Foreskin fibroblast (primary cell): ENCODE measurements at places on chromosomes 6 and 20.

- DNase-seq: peak; percentile 22
These were observed 808 bp downstream of the SDC4 start for GRCh38 chr20:45347297-45347935.

DNA sequence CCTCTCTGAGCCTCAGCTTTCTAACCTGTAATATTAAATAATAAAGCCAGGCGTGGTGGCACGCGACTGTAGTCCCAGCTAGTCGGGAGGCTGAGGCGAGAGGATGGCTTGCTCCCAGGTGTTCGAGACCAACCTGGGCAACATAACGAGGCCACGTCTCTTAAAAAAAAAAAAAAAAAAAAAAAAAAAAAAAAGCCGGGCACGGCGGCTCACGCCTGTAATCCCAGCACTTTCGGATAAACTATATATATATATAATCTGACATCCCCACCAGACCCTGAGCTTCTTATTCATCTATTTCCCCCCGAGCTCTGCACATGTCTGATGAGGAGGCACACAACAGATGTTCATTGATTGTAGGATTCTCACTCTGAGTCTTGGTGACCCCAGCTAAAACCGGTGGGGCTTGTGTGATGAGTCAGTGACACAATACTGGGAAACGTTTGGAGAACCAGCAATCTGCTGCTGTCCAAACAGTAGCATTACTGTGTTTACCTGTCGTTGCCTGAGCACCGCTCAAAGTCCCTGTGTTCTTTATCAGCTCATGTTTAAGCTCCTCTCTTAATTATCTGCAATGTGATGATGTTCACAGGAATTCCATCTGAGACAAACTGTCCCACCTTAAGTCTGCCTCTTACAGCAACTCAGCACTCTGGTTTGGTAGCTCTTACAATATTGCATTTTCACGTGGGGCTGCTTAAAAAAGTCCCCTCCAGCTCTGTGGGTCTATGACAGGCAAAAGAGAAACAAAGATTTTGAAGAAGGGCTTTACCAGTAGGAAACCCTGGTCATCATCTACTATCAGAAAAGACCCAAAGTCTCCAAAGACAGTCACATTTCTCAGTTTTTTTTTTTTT, 1.0 kb upstream of the SPATA2 start:
- no peak for DNase-seq

GRCh38 chr6:50836231-50836630, 17.6 kb downstream of the TFAP2B start:
- DNase-seq: no peak

DNA sequence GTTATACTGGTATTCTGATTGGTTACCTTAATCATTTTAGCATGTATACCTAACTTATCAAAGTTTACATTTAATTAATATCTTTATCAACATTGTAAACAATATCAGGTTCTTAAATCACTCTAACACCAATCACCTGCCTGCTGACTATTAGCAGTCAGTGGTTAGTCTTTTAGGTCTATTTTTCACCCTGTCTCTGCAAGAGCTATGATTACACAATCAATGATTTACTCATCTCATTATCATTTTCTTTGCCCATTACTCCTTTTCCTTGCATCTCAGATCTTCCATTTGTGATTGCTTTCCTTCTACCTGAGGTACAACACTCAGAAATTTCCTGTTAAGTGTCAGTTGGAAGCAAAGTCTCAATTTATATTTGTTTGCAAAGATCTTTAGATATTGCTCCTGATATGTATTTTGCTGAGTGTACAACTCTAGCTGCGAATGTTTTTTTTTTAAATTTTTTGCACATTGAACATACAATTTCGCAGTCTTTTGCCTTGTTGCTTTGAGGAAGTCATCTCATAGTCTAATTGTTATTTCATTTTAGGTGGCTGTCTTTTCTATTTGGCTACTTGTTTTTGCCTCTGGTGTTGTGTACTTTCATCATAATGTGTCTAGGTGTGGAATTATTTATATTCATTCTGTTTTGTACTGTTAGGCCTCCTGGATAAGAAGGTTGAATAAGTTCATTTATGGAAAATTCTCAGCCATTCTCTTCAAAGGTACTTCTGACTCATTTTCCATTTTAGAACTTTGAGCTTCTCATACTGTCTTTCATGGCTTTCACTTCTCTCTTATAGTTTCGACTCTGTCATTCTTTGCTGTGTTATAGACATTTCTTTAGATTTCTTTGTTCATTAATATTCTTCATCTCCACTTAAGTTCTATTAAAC, 104.9 kb upstream of the CEP162 start:
- no peak for DNase-seq

DNA sequence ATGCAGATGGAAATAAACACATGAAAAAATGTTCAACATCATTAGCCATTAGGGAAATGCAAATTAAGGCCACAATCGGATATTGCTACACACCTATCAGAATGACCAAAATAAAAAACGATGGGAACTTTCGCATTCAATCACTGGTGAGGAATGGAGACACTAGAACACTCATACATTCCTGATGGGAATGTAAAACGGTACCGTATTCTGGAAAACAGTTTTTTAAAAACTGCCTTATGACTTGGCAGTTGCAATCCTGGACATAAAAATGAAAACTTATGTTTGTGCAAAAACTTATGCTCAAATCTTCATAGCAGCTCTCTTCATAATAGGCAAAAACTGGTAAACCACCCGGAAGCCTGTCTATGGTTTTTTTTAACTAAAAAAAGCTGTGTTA, 146.0 kb downstream of the CEBPB start:
- peak; percentile 74 for DNase-seq

DNA sequence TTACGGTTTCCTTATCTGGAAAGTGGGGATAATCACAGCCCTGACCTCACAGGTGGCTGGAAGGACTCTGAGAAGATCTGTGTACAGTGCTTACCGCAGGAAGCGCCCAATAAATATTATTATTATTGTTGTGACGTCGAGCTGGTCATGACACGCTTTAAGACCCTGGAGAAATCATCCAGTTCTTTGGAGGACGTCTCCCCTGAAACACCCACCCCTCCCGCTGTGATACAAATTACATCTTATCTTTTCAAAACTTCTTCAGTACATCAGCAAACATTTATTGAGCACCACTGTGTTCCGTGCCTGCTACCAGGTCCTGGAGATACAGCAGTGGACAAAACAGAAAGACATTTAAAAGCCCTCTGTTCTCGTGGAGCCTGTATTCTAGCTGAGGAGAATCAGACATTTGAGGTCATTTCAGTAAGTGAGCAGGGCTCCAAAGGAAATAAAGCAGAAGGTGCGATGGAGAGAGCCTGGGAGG, 118.7 kb downstream of the CEBPB start:
- no peak for DNase-seq

DNA sequence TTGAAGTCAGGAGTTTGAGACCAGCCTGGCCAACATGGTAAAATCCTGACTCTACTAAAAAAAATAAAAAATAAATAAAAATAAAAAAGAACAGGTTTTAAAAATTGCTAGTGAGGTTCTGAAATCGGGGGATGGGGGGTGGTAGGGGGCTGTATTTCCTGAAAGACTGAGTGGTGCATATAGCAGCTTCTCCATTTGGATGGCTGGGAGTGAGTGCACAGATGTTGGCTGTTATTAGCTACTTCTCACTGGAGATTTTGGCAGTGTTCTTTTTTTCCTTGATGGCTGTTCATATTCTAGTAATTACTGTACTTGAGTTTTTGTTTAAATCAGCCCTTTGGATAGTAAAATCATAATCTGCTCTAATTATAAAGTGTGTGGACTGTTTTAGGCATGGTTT, 79.8 kb downstream of the RTN4IP1 start:
- no peak for DNase-seq

- DNase-seq: peak; percentile 73
These were observed 330.8 kb upstream of the PREP start for GRCh38 chr6:105733556-105734162.

DNA sequence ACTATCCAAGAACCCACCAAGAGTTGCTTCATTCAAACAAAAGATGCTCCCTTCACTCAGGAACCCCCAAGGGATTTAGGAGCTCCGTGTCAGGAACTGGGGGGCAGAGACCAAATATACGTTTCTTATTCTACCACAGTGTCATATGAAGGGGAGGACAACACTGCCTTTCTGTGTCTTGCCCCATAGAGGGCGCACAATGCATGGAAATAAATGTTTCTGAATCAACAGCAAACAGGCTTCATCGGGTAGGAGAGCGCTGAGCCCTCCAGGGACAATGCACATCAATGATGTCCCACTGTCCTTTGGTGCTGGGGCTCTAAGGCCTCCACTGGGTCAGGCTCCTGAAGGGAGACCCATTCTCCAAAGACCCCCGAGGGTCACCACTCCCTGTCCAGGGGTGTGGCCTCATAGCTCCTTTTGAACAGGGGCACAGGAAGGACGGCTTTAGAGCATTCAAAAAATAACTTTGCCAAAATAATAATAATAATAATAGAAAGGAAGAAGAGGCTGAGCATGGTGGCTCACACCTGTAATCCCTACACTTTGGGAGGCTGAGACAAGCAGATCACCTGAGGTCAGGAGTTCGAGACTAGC, 31.1 kb downstream of the PLG start:
- DNase-seq: peak; percentile 1

GRCh38 chr20:49518576-49518975, 36.1 kb upstream of the KCNB1 start:
- no peak for DNase-seq

DNA sequence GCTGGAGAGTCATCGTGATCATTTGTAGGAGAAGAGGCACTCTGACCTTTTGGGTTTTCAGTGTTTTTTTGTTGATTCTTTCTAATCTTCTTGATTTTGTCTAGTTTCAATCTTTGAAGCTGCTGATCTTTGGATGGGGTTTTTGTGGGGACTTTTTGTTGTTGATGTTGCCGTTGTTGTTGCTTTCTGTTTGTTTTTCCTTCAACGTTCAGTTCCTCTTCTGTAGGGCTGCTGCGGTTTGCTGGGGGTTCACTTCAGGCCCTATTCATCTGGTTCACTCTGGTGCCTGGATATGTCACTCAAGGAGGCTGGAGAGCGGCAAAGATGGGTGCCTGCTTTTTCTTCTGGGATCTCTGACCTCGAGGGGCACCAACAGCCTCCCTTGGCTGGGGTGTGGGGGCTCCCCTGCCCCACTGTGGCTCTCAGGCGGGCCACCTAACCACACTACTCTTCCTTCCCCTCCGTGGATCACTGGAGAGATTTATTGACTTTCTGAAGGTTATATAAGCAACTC, 21.5 kb upstream of the TMEM244 start:
- no peak for DNase-seq

DNA sequence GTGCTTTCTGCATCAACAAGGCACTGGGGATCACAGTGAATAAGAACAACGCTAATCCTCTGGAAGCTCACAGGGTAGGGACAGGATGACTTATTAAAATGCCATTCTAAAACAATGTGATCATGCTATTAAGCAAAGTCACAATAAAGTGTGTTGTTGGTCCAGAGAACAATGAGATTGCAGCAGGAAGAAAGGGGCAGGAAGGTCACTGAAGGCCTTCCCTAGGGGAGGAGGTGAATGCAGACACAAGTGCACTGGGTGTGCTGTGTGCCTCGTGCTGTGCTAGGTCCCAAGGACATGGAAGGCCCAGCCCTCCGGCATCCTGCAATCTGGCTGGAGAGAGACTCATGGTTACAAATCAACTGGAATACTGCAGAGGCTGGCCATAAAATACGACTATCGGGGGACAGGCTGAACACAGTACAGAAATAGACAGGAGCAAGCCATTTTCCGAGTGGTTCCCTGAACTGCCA, 55.7 kb downstream of the LYRM4 start:
- DNase-seq: no peak

DNA sequence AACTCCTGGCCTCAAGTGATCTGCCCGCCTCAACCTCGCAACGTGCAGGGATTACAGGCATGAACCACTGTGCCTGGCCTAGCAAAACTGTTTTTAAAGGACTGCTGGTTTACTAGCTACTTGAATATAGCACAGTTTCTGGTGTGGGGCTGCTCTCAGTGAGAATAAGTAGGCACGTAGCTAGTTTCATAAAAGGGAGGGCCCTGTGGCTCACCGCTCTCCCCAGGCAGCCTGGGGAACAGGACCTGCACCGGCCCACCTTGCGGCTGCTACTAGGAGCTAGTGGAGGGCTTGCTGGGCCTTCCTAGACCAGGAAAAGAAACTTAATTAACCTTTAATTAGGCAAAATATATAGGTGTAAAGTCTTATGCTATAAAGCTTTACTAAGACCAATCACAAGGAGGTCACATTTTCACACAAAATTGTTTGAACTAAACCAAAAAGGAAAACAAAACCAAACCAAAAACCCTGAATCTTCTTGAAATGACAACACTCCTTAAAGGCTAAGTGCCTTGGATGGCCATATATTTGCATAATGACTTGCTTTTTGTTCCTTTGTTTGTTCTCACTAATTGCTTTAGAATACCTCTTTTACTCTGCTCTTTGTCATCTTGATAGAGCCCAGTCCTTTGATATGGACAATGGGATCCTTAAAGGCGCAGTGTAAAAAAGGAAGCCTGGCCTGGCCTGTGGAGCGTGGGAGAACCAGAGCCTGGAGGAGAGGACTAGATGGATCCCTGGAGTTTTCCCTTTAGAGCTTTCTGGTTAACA, 69.5 kb upstream of the SAMD5 start:
- DNase-seq: no peak

DNA sequence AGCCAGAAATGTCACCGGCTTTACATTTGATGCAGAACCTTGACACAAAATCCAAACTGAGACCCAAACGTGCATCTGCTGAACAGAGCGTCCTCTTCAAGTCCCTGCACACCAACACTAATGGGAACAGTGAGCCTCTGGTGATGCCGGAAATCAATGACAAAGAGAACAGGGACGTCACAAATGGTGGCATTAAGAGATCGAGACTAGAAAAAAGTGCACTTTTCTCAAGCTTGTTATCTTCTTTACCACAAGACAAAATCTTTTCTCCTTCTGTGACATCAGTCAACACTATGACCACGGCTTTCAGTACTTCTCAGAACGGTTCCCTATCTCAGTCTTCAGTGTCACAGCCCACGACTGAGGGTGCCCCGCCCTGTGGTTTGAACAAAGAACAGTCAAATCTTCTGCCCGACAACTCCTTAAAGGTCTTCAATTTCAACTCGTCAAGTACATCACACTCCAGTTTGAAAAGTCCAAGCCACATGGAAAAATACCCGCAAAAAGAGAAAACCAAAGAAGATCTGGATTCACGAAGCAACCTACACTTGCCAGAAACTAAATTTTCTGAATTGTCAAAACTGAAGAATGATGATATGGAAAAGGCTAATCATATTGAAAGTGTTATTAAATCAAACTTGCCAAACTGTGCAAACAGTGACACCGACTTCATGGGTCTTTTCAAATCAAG, 108.4 kb downstream of the RTN4IP1 start:
- DNase-seq: no peak

- DNase-seq: peak; percentile 38
These were observed 38.3 kb upstream of the SLC32A1 start for GRCh38 chr20:38685853-38686473.
